ENCODE measurements at places on chromosomes 2 and 18.
A peak's percentile ranks its signal among the peaks of the same experiment; 100 is the strongest.

DNA sequence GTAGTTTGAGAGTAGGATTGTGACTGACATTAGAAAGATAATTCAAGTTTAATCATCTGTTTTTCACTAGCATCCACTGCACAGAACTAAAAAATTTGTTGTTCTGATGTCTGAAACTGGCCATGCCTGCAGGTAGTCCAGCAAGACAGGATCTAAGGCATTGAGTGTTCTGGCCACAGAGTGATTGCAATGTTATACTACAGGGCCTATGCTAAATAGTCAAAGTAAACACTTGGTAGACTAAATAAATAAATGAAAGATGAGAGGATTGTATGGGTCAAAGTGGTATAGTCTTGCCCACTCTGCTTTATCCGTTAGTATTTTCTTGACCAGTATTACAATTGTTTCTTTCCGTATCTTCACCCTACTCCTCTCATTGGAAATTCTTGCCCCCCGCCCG is 27.6 kb upstream of the FANCL start:
- no peak for DNase-seq

DNA sequence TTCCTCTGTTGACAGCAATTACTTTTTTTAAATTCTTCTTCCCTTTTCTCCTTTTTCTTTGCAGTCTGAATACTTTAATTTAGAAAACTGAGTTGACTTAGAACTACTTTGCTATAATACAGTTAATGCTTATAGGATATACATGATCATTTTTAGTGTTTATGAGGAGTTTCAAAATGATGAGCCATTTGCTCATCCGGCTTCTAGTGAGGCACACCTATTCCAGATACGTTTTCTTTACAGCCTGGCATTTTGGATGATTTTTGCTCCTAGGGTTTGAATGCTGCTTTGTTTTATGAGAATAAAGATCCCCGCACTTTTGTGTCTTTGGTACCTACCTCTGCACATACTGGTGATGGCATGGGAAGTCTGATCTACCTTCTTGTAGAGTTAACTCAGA is 52.8 kb downstream of the EIF5B start:
- DNase-seq = no peak

- no peak for DNase-seq
Measured at GRCh38 chr2:157363612-157364101, 38.0 kb upstream of the ERMN start.

DNA sequence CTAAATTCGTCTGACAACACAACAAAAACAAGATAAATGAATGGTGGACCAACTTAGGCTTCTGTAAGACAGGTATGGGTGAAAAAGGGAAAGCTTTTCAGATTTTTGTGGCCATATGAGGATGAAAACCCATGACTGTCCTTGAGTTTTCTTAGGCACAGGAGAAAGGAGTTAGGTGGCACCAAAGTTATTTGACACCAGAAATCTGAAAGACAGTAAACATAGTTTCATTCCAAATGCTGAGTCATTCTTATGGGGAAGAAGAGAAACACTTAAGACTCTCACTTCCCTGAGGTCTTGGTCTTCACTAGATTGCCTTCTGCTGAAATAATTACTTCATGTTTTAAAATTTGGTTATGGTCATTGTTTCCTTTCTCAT is 5.2 kb upstream of the GPD2 start:
- DNase-seq = no peak

- DNase-seq = no peak
Measured at GRCh38 chr2:85868822-85869221, 20.0 kb downstream of the ST3GAL5 start.

DNA sequence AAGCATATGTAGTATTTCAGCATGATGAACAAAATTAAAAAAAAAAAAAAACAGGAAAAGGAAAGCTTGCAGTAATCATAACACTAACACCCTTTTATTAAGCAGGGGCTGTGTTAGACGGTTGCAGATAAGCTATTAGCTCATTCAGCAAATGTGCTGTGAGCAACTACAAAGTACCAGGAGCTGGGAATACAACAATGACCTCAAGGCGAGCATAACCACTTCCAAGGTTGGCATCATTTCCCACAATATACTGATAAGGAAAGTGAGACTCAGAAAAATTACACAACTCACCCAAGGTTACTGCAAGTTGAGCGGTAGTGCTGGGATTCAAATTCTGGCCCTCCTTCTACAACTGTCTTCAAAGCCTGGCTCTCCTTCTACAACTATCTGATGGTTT is 38.2 kb upstream of the ACTR3 start:
- no peak for DNase-seq

- no peak for DNase-seq
Measured at GRCh38 chr2:239008004-239008403, 160.1 kb downstream of the TWIST2 start.

- DNase-seq = no peak
Measured at GRCh38 chr18:64119916-64120315, 29.0 kb downstream of the LINC00305 start.

- DNase-seq = no peak
Measured at GRCh38 chr2:233936089-233936488, 18.9 kb downstream of the TRPM8 start.

- no peak for DNase-seq
Measured at GRCh38 chr2:20620696-20621365, 30.1 kb downstream of the HS1BP3 start.

- peak; percentile 66 for DNase-seq
Measured at GRCh38 chr18:32552421-32553030, 81.8 kb upstream of the GAREM1 start.

- no peak for DNase-seq
Measured at GRCh38 chr2:2808551-2809058, 477.5 kb upstream of the MYT1L start.

DNA sequence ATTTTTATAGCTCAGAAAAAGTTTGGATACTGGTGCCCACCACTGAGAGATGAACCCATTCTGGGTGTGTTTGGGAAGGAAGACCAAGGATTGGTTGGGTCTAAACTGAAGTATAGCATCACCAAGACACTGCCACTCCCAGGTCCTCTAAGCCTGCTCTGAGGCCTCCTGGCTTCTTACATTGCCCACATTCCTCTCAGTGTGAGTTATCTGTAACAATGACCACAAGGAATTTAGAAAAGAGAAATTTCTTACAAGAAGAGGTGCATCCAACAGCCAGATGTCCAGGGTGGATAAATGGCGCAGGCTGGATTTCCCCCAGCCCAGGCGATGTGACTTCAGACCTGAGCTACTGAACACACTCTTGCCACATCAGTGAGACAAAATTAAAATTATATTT is 1.6 kb upstream of the GPR45 start:
- DNase-seq = no peak

DNA sequence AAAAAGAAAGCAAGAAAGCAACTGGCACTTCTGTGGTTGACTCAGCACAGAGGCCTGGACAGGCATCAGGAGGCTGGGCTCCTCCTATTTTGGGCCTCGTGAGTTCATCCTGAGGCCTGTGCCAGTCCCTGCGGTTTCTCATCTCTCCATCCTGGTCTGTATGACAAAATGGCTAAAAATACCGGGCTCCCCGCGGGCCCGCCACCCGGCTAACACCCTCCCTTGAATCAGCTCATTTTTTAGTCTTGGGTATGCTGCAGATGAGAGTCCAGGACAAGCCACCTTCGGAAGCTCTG is 62.3 kb upstream of the YWHAQ start:
- DNase-seq = no peak

- DNase-seq = no peak
Measured at GRCh38 chr2:126839796-126840195, 58.9 kb upstream of the TEX51 start.

- no peak for DNase-seq
Measured at GRCh38 chr2:222127660-222128059, 171.1 kb downstream of the PAX3 start.

- DNase-seq = no peak
Measured at GRCh38 chr2:144020047-144020446, 499.9 kb downstream of the ZEB2 start.

DNA sequence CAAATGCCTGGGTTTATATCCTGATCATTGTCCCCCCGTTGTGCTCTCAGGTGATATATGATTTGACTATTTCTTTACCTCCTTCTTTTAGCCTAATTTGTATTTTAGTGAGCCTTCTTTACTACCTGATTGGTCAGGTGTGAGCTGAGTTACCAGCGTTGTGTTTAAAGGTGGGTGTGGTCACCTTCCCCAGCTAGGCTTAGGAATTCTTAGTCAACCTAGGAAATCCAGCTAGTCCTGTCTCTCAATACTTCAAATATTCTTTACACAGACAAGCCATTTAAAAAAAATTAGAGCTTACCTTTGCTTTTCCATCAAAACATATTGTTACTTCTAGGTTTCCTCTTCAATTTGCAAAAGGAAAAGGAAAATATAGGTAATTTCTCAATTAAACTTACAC is 30.2 kb downstream of the KYNU start:
- DNase-seq = no peak

GRCh38 chr2:74191596-74192380 is 6.6 kb upstream of the MTHFD2 start:
- DNase-seq = no peak

DNA sequence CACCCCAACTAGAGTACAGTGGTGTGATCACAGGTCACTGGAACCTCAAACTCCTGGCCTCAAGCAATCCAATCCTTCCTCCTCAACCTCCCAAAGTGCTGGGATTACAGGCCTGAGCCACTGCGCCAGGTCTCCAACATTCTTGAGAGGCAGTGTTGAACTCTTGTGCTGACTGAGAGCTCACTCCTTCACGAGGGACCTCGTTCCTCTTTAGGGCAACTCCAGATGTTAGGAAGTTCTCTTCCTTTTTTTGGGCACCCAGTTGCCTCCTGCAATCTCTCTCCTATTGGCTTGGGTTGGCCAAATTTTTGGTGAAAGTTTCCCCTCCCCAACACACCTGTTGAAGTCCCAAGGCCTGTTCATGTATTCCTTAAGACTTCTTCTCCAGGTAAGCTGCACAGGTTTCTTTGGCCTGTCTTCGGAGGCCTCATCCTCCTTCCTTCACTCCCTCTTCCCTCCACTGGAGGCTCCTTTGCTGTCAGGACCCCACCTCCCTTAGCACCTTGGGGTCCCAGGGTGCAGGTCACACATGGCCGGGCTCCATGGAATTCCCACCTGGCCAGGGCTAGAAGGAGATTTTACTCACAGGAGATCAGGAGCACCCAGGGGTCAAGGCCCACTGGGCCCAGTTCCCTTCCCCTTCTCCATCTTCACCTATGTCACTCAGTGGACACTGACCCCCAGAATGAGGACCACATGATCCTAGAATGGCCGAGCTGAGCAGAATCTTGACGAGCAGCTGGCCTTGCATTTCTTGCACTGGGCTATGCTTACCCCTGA is 94.6 kb upstream of the SMAD2 start:
- DNase-seq = no peak

GRCh38 chr2:158809816-158810215 is 14.7 kb downstream of the DAPL1 start:
- DNase-seq = no peak

DNA sequence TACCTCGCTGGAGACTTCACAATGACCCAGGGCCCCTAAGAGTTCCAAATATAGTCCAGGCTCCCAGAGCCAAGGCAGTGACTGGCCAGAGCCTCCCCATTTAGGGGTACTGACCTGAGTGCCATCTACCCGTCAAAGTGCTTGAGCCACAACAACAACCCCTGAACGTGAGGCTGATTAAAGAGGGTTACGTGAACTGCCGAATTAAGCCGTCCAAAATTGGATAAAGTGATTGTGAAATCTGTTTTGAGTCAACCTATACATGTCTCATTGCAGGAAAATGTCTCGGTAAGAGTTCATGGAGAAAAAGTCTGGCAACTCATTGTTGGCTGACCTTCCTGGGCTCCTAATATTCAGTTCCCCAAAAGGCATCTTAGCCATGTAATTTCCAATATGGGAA is 116.3 kb downstream of the TTC32 start:
- DNase-seq = no peak

GRCh38 chr2:230721712-230722111 is 9.1 kb downstream of the CAB39 start:
- DNase-seq = no peak

DNA sequence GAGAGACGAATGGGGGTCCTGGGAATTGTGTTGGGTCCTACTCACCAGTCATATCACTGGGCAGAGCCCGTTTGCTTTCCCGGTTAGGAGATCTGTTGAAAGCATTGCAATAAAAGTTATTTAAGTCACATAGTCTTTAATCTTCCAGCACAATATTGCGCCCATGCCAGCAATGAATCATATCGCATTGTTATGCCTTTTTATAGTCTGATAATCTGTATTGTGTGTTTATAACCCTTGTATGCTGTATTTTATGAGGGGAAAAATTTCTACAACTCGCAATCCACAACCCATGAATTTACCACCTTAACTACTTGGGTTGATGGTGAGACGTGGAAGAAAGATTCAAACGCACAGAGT is 211.9 kb upstream of the SMIM21 start:
- no peak for DNase-seq

- DNase-seq = no peak
Measured at GRCh38 chr18:79104137-79104536, 34.9 kb downstream of the ATP9B start.

DNA sequence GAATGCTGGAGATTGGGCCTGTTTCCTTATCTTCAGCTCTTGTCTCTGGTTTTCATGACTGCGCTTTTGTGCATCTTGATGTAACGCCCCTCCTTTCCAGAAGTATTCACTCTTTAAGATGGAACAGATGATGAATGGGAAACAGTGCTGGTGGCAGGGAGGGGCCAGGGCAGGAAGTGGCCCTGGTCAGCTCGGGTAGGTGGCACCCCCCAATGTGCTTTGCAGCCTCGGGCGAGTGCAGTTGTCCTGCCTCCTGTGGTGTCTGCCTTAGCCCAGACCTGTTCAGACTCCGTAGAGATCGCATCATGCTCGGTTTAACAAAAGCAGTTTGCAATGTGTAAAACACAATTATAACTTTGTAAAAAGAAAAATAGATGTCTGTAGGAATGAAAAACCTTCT is 17.0 kb upstream of the MGAT4A start:
- DNase-seq = no peak

DNA sequence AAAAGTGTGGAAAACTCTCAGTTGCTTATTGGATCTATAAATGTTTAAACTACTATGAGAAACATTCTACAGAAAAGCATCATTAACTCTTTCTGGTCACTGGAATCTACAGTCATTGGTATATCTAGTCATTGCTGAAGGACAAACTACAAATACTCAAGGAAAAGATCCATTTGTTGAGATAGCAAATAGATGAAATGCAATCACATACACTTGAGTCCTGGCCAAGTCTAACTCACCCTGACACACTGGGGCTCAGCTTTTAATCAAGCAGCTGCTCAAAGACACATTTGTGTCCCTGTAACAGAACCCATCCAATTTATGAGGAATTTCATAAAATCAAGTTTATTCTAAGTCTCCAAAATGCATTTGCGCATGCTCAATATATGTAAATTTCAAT is 68.7 kb downstream of the CDH2 start:
- DNase-seq = no peak

All from endothelial cell (in vitro differentiated cells).